ENCODE measurements at places on chromosomes 6 and 20.

GRCh38 chr20:53734006-53734688 lies 140.5 kb upstream of the ZNF217 start:
- no peak for DNase-seq

DNA sequence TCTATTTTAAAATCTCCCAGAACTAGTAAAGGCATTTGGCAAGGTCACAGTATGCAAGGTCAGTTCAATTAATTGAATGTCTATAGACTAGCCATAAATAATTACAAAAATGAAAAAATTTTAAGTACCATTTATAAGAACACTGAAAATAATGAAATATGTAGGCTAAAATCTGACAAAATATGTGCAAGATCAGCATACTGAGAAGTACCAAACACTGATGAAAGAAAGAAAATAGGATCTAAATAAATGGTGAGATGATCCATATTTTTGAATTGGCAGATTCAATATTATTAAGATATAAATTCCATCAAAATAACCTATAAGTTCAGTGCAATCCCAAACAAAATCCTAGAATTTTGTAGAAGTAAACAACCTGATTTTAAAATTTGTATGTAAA lies 28.0 kb upstream of the NELFCD start:
- no peak for DNase-seq

DNA sequence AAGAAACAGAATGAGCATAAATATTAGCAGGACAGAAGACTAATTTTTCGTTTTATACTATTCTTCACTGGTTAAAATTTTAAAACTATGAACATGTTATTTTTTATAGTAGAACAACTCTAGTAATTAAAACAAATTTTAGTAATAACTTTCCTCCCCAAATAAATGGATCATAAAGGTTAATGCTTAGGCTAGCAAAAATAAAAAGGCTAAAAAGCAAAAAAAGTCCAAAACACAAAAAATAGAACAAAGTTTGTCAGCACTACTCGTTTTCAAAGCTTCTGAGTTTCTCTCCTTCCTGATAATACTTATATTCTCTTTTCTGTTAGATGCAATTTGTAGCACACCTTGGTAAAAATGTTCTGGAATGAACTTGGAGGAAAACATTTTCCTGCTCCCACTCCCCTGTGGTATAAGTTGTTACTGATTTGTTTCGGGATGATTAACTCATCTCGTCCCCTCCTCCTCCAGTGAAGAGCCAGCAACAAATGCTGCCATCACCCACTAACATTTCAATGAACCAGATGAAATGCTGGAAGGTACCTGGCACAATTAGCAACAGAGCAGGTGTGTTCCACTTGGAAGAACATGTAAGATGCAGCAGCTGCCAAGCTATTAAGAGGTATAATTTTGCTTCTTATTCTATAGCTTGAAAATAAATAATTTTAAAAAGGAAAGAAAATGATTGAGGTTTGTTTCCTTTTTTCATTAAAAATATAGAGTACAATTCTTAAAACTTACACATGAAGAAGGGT lies 130.5 kb downstream of the MYB start:
- DNase-seq = no peak

DNA sequence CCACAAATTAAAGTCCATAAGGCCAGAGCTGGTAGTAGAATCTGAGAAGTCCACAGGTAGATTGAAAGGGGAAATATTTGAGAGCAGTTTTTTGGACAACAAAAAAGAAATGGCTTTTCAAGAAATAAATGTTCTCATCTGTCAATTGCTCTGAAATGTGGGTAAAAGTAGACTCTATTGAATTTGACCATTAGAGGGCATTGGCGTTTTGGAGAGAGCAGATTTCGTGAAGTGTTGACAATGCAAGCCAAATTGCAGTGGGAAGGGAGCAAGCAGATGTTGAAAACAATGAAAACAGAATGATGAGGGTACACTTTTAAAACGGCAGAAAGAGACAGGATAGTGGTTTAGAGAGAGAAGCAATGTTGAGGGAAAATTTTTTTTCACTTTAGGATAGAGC lies 149.1 kb upstream of the FAM83B start:
- no peak for DNase-seq

DNA sequence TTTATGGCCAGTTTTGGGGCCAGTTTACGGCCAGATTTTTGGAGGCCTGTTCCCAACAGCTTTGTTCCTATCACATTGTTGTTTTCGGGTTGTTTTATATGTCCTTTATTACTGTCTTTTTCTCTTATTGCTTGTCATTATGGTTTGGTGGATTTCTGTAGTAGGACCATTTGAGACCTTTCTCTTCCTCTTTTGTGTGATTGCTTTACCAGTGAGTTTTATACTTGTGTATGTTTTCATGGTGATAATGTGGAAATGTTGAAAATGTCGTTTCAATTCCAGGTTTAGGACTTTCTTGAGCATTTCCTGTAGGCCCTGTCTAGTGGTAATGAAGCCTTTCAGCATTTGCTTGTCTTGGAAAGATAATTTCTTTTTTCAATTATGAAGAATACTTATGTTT lies 17.8 kb downstream of the HLA-B start:
- DNase-seq = no peak

GRCh38 chr20:16898433-16898832 lies 150.3 kb downstream of the OTOR start:
- no peak for DNase-seq

GRCh38 chr20:11906626-11907480 lies 10.8 kb upstream of the BTBD3 start:
- DNase-seq = no peak

GRCh38 chr6:110053395-110054240 lies 75.5 kb downstream of the GPR6 start:
- no peak for DNase-seq

DNA sequence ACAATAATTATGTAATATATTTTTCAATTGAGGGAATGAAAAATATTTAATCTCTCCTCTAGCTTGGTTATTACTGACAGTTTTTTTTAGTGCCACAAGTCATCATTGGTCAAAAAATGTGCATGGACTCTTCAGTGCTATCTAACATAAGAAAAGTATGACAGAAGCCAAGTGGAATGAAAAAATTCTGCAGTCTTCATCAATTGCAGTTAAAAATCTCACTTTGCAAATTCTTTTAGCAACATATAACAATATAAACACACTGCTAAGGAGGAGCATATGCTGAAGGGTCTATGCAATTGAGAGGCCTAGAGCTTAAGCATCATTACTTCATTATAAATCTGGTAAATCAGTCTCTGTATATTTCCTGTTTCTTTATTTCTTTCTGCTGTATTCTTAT lies 175.1 kb downstream of the ARHGAP18 start:
- no peak for DNase-seq

DNA sequence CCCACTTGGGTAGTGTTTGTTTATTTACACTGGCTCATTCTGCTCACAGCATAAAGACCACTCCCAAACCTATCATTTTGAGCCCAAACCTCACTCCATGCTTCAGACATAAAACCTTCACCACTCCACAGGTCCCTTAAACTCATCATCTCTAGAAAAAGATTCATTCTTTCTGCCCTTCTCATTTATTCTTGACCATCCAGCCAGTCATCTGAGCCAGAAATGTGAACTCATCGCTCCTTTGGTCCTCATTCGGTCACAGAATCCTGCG lies 12.4 kb downstream of the TPMT start:
- no peak for DNase-seq

DNA sequence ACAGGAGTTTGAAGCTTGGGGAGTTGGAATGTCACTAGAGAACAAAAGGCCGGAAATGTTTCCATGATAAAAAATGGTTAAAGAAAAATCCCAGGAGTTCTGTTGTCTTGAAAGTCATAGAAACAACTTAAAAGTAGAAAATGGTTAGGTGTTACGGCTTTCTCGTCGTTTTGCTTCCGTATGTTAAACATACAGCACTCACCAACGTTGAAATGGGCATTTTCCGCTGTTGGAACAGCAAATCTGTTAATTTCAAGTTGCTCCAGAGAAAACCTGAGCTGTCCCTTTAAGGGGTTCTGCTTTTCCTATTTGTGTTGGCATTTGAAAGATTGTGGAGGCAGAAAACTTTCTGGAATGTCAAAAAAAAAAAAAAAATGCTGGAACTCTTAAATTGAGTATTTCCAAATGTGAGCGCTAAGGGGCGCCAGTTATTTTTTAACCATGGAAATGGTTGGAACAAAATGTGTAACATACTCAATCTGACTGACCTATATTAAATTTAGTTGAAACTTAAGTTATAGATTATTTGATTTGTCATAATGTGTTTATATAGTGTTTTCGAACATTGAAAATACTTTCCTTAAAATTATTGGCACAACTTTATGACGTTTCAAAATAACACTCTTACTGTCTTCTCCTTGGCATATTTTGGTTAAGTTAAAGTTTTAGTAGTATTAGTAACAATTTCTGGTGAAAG lies 2.2 kb downstream of the QKI start:
- DNase-seq = no peak

GRCh38 chr6:63268574-63268973 lies 51.2 kb downstream of the LGSN start:
- DNase-seq = no peak

DNA sequence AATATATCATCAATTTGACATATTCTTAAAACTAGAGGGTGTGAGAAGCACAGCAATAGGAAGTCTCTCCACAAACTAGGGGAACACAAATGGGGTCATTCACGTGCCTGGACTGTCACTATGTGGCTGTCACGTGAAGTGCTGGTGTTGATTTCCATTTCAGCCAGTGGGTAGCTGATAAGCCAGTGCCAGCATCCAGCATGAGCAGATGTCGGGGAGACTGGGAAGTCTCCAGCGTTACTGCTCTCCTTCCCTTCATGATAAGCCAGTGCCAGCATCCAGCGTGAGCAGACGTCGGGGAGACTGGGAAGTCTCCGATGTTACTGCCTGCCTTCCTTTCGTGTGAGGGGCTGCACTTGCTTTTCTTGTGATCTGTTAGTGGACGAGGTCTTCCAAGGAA lies 5.6 kb upstream of the SLC17A9 start:
- DNase-seq = no peak

DNA sequence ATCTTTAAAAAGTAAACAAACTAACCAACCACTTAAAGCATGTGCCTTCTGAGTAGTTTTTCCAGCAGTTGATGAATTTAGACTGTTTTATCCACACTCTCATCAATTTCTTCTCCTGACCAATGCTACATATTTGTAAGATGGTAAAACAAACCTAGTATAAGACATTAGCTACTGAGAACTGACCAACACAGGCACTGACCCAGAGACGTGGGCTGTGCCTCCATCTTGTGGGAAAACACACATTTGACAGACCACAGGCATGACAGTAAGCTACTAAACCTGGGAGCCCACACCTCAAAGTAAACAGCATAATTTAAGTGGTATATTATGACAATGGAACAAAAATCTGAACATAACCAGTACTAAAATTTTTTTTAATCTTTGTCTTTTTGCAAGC lies 121.4 kb upstream of the NRSN1 start:
- no peak for DNase-seq

- no peak for DNase-seq
Measured at GRCh38 chr6:1481286-1481685, 91.9 kb downstream of the FOXF2 start.

DNA sequence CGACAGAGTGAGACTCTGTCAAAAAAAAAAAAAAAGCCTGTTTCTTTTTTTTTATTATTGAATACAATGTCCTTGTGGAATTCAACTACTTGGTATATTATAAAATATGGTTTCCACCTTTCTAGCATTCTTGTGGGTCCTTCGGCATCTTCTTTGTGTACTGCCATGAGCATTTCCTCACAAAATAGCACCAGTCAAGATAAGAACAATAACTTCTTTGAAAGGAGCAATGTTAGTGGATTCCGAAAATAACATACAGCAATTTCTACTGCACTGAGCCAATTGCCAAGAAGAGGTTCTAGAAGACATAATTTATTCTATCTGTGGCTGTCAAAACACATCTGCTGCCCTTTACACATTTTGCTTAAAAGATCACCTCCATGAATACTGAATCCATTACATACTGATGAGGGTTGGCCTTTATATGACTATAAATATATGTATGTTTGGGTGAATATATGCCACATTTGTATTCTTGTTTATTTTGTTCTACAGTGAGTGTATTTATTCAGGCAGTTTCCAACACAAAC lies 19.1 kb upstream of the SPTLC3 start:
- no peak for DNase-seq

- no peak for DNase-seq
Measured at GRCh38 chr20:57648878-57649616, 28.8 kb upstream of the ZBP1 start.

DNA sequence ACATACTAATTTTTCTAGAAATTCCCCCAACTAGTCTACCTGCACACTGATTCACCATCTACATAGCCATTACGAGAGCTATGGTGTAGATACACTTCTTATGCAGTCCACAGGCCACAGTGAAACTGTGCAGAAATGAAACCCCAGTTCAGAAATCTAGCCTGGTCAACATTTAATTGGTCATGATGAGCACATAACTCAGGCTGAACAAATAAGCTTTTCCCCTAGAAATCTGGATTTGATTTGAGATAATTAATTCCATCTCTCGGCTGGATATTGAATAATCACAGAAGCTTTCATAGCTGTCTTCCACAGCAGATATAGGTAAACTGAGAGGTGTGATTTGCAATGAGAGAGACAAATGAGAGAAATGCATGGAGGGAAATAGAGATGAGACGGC lies 22.6 kb upstream of the TINAG start:
- no peak for DNase-seq

GRCh38 chr6:28838289-28838633 lies 85.5 kb downstream of the TRIM27 start:
- peak; percentile 57 for DNase-seq

- no peak for DNase-seq
Measured at GRCh38 chr6:31742894-31743293, 3.1 kb downstream of the MSH5 start.

DNA sequence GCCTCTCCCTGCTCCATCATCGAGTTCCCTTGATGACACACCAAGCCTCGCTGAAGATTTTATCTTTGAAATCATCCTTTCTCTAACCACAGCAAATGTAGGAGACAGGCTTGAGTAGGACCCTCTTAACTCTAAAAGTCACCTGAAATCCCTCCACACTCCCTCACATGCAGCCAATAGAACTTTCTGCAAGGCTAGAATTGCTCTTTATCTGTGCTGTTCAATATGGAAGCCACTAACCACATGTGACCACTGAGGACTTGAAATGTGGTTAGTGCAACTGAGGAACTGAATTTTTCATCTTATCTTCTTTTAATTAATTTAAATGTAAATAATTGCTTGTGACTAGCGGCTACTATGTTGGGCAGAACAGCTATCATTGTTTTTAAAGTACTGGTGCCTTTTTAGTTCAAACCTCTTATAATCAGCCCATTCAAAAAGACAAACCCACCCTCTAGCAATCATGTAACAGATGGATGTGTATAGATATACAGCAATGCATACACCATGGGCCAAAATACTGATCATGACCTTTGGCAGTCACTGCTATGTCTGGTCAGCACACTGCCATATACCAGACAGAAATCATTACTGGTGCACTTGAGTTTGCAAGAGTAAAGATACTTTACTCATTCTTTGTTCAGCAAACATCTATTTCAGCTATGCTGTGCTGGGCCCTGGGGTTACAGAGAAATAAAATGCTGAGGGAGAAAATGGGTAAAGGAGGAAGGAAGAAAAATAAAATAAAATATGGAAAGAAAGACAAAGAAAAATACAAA lies 50.0 kb downstream of the GFOD1 start:
- no peak for DNase-seq

GRCh38 chr6:156727715-156728385 lies 49.3 kb upstream of the ARID1B start:
- DNase-seq = no peak

GRCh38 chr20:1964659-1965405 lies 29.0 kb downstream of the PDYN start:
- DNase-seq = no peak

All from activated T-helper 1 cell treated with anti-CD3 and anti-CD28 coated beads, Interleukin-2, amount 50 U/mL, for 16 hours (primary cell).